ENCODE measurements at places on chromosomes 3 and 15.

DNA sequence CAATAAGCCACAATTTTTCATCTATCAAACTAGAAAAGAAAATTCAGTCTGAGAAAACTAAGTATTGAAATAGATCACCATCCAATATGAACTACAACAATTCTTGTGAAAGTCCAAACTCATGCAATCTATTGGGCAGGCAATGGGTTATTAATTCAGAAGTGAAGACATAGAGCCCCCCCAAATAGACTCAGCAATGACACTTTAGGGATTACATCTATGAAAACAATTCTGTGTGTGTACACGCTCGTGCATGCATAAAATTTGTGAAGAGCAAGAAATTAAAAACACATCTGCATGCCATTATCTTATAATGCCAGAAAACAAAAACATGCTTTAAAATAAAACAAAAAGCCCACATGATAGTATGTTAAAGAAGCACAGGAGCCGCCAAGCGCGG lies 151.3 kb downstream of the NR1I2 start:
- no peak for DNase-seq

DNA sequence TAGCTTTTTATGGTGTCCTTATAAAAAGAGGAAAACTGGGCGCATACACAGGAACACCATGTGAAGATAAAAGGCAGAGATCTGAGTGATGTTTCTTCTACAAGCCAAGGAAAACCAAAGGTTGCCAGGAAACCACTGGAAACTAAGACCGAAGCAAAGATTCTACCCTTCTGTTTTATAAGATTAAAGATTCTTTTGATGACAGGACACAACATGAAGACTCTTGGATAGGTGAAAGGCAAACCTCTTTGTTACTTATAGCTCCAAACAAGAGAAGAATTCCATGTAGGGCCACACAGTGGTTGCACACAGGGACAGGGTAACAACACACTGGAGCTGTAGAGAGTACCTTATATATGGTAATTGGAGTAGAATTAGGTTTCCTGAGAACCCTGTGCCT lies at the start of gene CD200R1L:
Gene CD200R1L, minus strand, starts transcription at position 101 of the 400 bp plus-strand sequence. CDS start 17,497 bp downstream, outside the sequence.
- no peak for DNase-seq

GRCh38 chr3:69143612-69144011 lies 21.2 kb upstream of the LMOD3 start:
- no peak for DNase-seq

DNA sequence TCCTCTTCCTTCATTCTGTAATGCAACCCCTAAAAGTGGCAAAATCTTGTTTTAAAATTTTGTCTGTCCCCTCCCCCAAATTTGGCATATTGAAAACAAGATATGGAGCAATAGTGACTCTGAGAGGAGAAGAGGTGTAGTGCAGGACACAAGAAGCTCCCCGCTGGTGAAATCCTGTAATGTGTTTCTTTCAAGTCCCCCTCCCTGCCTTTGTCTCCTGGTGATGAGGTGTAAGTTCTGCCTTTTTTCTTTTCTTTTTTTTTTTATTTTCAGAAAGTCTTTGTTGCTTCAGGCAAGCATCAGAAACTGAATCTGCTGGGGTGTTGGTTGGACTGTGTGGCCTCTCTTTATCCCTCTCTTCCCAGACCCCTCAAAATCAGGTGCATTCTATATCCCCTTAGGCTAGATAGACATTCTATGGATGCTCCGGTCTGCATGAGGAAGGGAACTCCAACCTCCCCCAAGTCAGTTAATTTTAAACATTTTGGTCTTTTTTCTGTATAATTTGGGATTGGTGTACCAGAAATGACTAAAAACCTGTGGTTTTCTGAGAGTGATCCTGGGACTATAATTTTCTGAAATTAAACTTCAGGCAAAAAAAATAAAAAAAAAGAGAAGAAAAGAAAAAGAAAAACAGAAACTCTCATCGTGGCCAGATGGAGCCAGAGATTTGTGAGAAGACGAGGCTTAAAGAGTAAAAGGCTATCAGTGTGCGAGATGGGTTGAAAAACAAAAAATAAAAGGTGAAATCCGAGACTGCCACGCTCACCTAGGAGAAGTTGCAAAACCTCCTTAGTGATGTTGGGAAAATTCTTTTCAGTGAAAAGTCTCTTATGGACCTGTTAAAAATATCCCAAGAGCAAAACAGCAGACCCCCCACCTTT lies 21.4 kb downstream of the ACKR2 start:
- no peak for DNase-seq

GRCh38 chr3:151687076-151687475 lies 46.7 kb upstream of the AADACL2 start:
- no peak for DNase-seq

DNA sequence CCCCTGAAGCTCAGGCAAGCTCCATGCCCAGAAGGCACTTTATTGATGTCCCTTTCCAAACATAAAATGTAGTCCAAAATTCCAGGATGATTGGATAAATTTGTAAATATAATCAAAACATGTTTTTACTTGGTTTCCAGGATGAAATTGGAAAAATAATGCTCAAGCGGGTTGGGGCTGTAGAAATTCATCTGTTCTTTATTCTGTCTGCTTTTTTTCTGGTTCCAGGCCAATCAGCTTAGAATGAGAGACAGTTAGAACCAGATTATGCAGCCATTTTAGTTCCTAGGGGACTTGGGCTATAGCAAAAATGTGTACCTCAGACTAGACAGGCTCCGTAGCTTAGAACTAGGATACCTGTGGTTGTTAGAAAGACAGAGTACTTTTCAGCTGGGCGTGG lies 450.8 kb downstream of the MCTP2 start:
- no peak for DNase-seq

DNA sequence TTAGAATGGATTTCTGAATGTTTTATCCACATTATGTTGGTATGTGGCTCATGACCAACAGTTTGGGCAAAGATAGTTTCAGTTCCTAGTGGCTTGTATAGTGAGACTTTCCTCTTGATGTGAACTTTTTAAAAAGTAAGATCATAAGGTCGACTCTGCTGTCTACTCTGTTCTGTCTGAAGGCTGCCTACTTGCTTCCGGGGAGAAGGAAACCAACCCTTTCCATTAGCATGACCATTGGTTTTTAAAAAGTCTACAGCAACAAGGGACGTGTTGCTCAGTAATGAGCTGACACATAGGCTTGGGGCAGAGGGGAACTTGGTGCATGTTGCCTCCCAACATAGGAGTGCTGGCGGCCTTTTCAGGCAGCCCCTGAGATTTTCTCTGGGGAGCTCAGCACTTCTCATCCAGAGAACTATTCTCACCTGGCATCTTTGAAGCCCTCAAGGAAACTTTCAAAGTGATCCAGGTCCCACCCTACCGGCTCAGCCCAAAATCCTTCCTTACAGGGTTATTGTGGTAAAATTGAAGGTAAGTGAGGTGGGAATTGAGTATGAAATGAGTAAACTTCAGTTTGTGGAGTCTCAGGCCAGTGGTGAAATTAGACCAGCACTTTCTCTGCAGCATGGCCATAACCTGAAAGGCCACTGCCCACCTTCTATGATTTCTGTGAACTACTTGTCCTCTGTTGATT lies 30.6 kb downstream of the PSMD6 start:
- DNase-seq = no peak

DNA sequence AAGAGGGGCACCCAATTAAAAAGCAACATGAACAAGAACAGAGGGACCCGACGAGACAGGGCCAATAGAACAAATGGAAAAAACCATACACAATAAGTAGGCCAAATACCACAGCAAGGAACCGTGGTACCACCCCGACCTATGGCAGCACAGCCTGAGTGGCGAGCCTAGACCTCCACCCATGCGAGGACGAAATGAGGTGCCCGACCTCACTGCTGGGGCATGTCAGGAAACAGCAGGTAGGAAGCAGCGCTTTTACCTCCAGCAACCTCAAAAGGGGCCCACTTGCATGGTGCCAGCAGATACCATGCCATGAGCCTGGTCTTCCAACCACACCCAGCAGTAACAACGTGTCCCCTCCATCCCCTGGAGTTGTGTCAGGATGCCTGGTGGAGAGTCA lies 77.9 kb downstream of the PCSK6 start:
- DNase-seq = no peak

DNA sequence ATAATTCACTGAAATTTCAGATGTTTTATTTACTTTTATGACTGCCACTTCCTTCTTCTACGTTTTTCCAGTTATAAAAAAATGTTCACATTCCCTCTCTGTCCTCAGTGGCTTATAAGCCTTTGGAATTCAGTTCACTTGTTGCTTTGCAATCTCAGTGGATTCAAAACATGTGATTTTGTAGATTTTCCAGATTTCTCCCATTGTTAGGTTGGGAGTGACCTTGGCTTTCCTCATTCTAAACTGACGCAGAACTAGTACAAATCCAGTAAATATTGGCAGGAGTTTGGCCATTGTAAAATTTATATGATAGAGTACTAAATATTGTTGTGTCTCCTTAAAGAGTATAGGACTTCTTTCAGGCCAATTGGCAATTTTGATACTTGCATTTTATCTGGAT lies 812.3 kb upstream of the ROBO1 start:
- no peak for DNase-seq
